ENCODE measurements at places on chromosomes 12 and 14.

GRCh38 chr12:89980236-89980635 is 271.6 kb upstream of the ATP2B1 start:
- no peak for DNase-seq

- DNase-seq = no peak
Measured at GRCh38 chr14:96567289-96567899, 65.2 kb downstream of the PAPOLA start.

DNA sequence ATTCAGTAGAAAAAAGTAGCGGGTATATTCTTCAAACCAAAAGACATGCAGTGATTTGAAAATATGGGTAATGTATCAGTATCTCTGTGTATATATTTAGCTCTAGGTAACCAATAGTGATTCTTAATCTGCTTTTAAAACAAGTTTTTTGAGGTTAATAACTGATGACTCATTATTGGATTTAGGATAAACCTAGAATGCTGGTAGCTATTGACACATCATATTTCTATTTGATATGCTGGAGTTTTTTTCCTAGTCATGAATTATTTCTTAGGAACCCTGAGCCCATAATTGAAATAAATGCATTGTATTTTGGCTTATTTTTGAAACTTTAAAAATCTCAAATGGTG is 15.5 kb downstream of the ARF6 start:
- no peak for DNase-seq

- no peak for DNase-seq
Measured at GRCh38 chr14:60720391-60720790, 3.8 kb downstream of the SIX4 start.
